Glomerular endothelial cell (primary cell): ENCODE measurements at places on chromosomes 16 and 17.

DNA sequence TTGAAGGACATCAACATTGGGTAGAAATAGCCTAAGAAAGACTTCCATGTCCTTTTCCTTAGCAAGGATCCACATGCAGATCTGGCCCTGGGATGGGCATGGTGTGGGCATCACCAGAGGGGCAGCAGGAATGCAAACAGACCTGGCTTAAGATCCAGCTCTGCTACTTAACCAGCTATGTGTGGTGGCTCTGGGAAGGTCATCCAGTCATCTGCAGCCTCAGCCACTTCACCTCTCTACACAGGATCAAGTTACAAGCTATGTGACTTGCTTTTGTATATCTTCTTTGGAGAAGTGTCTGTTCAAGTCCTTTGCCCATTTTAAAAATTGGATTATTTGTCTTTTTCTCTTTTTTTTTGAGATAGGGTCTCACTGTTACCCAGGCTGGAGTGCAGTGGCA lies 13.5 kb upstream of the ADORA2B start:
- DNase-seq = no peak

DNA sequence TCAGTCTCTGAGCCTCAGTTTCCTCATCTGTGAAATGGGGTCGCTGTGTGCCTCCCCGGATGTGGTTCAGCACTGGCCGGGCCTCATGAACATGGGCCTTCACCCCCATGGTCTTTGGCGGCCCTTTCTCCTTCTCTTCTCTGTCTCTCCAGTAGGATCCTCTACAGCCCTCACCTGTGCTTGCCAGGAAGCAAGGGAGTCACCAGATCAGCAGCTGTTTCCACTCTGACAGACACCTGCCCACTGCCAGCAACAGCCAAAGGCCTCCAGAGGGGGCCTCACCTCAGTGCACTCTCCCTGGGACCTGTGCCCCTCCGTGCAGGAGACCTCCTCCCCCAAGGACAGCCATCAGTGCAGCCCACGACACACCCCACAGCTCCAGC lies 89.4 kb downstream of the C16orf78 start:
- no peak for DNase-seq

- DNase-seq = peak; percentile 3
These were observed 22.5 kb downstream of the DNAI2 start for GRCh38 chr17:74296548-74296936.

DNA sequence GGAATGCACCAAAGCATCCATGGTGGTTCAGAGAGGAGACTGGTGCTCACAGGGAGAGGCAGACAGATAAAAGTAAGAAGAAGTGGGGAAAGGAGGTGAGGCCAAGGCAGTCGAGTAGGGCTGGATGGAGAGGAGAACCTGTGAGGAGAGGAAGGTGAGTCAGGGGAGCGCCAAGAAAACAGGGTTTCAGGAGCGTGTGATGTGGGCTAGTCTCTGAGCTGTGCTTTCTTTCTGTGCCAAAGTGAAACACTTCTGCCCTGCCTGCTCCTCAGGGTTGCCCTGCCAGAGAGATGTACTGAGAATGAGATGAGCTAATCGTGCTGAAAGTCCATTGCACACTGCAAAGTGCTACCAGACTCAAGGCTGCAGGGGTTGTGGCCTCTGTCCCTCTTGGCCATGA lies 310.7 kb upstream of the CCL2 start:
- DNase-seq = no peak

DNA sequence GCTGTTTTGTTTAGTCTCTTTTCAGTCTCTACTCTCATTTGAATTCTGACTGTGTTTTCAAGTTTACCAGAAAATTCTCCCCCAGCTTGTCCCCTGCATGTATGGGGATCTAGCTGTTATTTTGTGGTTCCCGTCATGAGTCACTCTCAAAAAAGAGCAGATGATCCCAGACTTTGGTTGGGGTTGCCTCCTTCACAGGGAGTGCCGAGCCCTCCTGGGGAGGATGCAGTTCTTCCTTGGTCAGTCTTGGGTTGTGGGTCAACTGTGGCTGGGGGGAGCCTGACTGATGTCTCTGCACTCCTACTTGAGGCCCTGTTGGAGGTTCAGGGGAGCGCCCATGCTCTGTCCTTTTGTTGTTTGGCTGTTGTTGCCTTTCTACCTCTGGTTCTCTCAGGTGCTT lies 37.7 kb downstream of the EPN2 start:
- DNase-seq = no peak

- no peak for DNase-seq
These were observed 10.6 kb upstream of the TERF2 start for GRCh38 chr16:69396187-69397061.

GRCh38 chr16:29925105-29925756 lies 795 bp downstream of the KCTD13 start:
- DNase-seq = no peak

DNA sequence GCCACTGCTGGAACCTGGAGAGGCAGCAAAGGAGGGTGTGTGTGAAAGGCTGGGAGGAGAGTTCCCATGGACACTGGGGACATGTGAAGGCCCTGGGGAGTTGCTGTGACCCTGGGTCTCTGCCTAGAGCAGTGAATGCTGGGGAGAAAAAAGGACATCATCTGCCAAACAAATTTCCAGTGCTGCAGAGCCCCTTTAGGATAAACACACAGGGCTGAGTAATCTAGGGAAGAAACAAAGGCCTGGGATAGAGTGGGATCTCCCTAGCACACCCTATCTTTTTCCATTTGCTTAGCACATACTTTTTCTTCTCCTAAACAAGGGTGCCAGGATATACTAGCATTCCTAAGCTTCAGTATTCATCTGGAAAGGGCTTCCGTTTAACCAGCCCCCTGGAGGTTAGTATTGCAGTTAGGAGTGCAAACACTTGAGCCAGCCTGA lies 3.3 kb upstream of the HIGD1B start:
- no peak for DNase-seq

GRCh38 chr16:35352431-35352830 lies 1893.0 kb downstream of the TP53TG3F start:
- no peak for DNase-seq

GRCh38 chr16:4561596-4561995 lies 5.5 kb downstream of the C16orf96 start:
- no peak for DNase-seq

- DNase-seq = no peak
These were observed 2.8 kb downstream of the CDH13 start for GRCh38 chr16:82629441-82630027.

DNA sequence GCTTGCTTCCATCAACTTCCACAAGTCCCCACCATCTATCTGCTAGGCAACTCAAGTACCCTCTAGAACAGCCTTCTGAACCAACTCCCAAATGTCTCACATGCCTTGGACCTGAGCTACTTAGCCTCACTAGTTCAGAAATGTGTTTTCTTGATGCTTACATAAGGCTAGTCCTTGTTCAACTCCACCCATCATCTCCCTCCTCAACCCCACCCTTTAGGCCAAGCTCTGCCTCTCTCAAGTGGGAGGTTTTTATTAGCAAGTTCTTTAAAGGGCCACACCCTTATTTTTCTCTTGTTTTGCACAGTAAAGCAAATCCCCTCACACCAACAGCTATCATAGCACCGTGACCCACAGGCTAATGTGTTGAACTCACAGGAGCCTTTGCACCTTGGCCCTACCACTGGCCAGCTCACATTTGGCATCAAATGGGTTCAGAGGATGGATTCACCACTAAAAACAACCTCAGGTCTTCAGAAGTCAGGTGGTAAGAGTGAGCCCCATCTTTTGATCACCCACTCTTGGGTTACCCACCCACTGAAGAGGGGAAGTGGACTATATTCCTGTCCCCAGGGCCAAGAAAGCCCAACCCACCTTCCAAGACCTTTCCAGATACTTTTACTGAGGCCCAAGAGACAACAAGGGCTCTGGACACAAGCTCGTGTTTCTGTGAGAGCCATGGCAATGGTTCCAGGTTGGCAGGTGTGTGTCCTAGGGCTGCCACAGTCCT lies 12.2 kb downstream of the PIK3R5 start:
- no peak for DNase-seq

DNA sequence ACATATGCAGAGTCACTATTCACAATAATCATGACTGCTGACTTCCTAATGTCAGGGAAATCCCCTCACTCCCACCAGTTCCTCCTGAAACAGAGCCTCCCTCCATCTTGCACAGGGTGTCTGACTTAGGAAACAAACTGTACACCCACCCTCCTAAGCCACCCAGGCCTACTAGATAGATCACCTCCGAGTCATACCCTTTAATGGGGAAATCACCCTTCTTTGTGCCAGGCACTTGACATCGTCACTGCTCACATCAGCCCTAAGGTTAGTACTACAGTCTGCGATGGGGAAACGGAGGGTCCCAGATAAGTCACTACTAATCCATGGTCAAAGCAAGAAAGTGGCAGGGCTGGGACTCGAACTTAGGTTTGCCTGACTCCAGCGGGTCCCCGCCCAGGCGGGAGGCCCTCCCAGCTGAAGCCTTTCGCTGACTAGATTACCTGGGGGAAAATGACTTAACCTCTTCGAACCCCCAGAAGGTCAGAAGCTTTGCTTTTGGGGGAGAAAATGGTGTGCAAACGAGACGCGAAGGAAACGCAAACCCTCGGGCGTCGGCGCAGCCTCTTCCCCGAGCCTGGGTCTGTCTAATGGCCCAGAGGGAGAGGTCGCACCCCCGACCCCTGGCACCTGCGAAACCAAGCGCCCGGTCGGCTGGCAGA lies 3.4 kb upstream of the MLLT6 start:
- no peak for DNase-seq

- no peak for DNase-seq
These were observed 13.2 kb upstream of the SLC12A3 start for GRCh38 chr16:56851671-56852400.

- DNase-seq = no peak
These were observed 12.2 kb upstream of the TERF2 start for GRCh38 chr16:69397821-69398521.

- DNase-seq = no peak
These were observed 6.7 kb downstream of the ITGA3 start for GRCh38 chr17:50062293-50063243.

- no peak for DNase-seq
These were observed 6.2 kb upstream of the MEOX1 start for GRCh38 chr17:43667947-43668348.

GRCh38 chr17:81834831-81835267 lies at the start of gene PPP1R27:
PPP1R27 (minus strand) TSS chr17:81835050; CDS start chr17:81834953, 97 bp downstream.
- no peak for DNase-seq

DNA sequence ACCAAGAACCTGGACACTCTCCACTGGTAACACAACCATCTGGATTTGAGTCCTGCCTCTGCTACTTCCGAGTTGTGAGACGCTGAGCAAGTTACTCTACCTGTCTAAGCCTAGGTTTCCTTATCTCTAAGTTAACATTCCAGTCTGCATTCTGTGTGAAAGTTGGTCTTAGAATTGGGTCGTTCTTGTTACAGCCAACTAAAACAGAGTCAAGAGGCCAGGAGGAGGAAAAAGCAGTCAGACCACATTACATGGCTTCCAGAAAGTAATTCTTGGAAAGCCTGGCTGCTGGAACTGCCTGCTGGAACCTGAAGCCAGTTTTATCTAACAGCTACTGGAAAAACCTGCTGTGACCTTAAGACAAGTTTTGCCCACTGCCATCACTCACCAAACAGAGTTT lies 38.4 kb upstream of the XYLT1 start:
- DNase-seq = no peak

DNA sequence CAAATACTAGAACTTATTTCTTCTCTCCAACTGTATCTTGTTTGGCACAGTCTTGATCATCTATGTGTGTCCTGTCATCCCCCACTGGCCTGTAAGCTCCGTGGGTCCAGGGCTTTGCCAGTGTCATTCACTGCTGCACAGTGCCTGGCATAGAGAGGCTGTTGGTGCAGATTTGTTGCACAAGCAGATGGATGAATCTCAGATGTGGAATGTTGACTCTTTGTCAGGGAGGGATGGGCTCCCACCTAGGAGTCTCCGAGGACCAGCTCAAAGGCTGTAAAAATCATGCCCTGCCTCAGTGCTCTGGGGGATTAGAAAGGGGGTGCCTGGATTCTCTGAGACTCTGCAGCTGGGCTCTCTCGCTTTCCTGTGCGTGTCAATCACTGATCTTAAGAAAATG lies 60.6 kb downstream of the RAB11FIP4 start:
- no peak for DNase-seq

GRCh38 chr17:32241640-32242039 lies 24.0 kb upstream of the RHBDL3 start:
- no peak for DNase-seq

DNA sequence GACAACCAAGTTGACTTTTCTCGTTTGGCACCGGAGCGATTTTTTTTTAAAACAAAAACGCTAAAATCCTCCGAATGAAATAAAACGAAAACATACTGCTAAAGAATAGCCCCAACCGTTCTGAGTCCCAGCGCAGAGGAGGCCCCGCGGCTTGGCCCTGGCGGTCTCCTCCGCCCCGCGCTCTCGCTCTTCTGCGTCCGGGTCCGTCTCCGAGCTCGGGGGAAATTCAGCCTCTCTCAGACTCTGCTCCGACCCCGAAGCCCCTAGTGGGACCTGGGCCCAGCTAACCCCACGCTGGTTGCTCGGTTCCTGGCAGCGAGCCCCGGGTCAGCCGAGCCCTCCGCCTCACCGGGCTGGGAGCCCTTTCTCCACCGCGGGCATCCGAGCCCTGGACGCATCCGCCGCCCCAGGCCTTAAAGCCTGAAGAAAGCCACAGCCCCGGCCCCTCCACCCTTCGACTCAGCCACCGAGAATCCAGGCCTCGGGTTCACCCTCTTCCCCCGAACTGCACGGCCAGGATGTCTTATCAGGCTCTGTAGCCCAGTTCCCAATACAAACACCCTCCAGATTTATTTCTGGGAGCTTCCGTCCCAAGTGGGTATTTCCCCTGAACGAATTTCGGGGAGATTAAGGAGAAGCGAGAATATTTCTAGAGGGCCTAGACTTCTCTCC lies 1.2 kb downstream of the TBX2 start:
- no peak for DNase-seq

DNA sequence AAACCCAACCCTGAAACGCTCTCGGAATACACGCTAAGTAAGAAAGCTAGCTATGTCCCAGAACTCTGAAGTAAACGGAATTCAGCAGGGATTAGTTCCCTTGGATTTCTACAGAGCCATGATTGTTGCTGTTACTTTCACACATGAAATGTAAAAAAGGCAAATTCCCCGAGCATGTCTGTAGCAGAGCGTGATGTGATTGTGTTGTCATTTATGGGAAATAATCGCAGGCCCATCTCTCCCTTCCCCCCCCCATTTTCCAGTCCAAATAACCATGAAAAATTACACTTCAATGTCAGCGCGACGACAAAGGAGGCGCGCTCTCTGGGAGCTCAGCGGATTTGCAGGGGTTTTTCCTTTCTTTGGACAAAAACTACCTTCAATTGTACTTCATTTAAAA lies 209.0 kb downstream of the ZFHX3 start:
- no peak for DNase-seq
